ENCODE measurements at places on chromosomes 2 and 18. TPM values are rescaled to one million over a fixed set of nuclear protein-coding genes. Genes with fewer than 3 reads are reported as not detected.

The CYB5A gene
- total RNA-seq: 28.3 TPM

DNA sequence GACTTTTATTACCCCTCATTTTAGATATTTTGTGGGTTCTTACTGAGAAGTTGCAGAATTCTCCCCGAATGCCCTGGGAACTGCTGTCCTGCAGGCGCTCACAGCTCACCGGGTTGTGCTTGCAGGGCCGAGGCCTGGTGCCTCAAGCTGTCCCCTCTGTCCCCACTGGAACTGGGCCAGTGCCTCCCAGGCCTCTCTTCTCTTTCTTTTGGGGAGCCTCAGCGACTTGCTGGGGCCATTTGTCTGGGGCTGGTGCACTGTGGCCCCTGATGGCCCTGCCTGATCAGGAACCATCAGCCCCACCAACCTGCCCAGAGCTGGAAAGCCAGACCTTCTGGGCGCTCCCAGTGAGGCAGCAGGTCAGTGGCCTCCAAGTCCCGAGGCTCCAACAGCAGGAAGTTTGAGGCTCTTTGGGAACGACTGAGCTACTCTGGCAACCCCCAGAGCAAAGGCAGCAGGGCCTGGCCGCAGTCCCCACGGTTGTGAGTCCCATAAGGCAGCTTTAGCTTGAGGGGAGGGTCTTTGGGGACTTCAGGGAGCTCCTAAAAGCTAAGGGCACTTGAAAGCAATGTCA is 14.7 kb upstream of the NEU4 start:
- peak; percentile 9 for DNase-seq

DNA sequence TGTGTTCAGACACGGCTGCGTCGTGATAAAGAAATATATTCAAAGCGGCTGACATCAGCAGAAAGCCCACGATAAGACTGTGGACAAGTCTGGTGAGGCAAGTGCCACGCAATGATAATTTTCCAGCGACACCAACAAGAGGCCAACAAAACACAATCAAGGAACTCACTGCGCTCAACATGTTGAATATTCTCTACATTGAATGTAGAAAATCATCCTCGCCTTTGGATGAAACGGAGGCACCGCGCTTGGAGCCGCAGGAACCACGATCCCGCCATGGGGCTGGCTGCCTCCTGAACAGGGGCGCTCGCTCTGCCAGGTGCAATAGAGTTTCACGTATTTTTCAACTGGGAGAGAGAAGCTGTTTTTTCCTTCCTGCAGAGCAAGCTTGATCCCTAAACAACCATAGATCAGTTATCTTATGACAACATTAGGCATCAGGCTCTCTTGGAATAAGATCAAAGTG is 220.3 kb downstream of the ATAD2B start:
- DNase-seq: no peak

GRCh38 chr18:63980896-63981460 is 11.1 kb downstream of the SERPINB8 start:
- DNase-seq: no peak

GRCh38 chr2:20050646-20051531 is 539 bp downstream of the LAPTM4A start:
- peak; percentile 40 for DNase-seq

- no peak for DNase-seq
These were observed 83.4 kb upstream of the CYP20A1 start for GRCh38 chr2:203155406-203155805.

DNA sequence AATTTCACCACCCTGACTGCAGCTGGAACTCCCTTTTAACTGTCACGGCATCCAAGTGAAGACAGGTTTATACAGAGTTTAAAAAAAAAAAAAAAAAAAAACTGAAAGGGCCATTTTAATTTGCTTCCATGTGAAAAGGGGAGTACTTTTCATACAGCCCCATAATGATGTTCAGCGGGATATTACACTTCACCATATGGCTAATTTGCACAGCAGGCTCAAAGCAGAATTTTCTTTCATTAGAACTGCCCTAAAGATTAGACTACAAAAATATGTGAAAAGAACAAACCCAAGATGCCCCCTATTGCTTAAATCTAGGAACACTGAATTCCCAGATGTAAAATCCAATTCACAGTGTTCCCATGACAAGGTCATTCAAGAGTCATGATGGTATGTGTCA is 301.8 kb downstream of the EXOC6B start:
- DNase-seq: no peak

DNA sequence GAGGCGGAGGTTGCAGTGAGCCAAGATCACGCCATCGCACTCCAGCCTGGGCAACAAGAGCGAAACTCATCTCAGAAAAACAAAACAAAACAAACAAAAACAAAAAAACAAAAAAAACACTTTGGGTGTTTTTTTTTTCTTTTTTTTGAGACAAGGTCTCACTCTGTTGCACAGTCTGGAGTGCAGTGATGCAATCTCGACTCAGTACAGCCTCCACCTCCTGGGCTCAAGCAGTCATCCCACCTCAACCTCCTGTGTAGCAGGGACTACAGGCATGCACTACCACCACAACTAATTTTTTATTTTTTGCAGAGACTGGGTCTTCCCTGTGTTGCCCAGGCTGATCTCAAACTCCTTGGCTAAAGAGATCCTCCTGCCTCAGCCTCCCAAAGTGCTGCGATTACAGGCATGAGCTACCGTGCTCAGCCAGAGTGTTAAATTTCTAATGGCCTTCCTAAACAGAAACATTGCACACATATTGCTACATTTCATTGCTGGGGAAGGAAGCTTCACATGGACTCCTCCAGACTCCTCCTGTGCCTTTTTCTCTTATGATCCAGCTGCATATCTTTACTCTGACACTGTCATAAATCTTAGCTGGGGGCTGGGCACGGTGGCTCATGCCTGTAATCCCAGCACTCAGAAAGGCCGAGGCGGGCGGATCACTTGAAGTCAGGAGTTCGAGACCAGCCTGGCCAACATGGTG is 19.7 kb downstream of the STARD7 start:
- DNase-seq: no peak

Data from glutamatergic neuron (in vitro differentiated cells).